ENCODE measurements at places on chromosomes 1 and 21.

DNA sequence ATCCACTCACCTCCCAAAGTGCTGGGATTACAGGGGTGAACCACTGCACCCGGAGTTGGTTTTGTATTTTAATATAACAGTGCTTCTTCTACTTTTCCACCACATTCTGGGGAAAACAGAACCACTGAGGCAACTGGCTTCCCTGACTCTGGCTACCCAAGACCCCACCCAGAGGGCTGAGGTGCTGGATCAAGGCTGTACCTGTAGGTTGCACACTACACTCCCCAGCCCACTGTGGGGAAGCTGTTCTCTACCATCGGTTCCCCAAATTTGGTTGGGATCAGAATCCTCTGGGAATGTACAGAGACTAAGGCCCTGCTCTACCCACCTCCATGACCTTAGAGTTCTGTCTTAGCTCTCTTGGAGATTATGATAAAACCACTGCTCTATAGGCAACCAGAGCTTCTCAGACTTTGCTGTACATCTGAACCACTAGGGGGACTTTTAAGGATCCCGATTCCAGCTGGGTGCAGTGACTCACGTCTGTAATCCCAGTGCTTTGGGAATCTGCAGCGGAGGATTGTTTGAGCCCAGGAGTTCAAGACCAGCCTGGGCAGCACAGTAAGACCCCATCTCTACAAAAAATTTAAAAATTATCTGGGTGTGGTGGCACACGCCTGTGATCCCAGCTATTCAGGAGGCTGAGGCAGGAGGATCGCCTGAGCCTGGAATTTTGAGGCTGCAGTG, 51.6 kb downstream of the GNG4 start:
- peak; percentile 15 for DNase-seq

DNA sequence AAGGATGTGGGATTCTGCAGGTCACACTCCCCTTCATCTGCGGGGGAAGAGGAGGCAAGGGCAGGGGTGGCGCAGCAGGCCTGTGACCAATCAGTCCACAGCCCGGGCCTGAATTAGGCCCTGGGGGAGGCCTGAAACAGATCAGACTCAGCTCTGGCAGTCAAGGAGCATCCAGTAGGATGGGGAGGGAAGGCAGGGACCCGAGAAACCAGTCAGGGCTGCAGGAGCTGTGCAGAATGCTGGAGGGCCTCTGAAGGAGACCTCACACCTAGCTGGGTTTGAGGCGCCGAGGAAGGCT, 12.7 kb downstream of the TNNT2 start:
- no peak for DNase-seq

DNA sequence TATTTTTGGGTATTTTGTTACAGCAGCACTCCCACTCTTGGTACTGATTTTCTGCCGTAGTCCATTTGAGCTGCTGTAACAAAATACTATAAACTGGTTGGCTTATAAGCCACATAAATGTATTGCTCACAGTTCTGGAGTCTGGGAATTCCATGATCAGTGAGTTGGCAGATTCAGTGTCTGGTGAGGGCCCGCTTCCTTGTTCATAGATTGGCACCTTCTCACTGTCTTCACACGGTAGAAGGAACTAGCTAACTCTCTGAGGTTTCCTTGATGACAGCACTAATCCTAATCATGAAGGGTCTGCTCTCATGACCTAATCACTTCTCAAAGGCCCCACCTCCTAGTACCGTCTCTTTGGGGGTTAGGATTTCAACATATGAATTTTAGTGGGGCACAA, 85.2 kb downstream of the HHAT start:
- no peak for DNase-seq

DNA sequence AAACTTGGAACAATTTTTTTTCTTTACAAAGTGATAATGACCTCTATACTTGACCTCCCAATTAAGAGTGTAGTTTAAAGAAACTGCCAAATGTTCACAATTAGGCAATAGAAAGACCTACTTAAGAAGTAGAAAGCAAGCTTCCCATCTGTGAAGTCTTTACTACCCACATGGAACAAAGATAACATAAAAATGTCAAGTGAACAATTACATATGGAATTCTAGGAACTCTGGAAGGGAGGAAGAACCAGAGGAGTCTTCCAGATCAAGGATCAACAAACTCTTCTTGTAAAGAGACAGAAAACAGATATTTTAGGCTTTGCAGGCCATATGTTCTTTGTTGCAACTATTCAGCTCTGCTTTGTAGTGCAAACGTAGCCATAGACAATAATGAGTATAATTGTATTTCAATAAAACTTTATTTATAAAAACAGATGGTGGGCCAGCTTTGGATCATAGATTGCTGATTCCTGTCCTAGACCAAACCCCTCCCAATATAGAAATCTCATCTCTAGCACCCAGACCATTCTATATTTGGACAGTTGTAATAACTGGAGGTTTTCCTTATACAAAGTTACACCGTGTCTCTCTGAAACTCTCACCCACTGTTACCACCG, 68.4 kb upstream of the MAGI3 start:
- no peak for DNase-seq

DNA sequence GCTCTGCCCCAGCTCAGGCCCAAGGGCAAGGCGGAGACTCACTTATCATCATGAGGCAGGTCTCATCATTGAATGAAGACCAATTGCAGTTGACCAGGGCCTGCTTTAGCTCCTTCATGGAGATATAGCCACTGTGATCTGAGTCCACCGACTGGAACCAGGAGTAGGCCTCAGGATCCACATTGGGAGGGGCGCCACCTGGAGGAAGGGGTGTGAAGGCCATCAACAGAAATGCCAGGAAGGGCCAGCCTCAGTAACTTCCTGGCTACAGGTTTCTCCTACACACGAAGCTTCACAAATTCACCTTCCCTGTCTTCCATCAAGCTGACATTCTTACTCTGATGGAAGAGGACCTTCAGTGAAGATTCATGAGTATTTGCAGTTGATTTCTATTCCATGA, 11.6 kb downstream of the PEF1 start:
- DNase-seq = no peak

GRCh38 chr21:39837861-39838359, 29.3 kb upstream of the PCP4 start:
- no peak for DNase-seq

DNA sequence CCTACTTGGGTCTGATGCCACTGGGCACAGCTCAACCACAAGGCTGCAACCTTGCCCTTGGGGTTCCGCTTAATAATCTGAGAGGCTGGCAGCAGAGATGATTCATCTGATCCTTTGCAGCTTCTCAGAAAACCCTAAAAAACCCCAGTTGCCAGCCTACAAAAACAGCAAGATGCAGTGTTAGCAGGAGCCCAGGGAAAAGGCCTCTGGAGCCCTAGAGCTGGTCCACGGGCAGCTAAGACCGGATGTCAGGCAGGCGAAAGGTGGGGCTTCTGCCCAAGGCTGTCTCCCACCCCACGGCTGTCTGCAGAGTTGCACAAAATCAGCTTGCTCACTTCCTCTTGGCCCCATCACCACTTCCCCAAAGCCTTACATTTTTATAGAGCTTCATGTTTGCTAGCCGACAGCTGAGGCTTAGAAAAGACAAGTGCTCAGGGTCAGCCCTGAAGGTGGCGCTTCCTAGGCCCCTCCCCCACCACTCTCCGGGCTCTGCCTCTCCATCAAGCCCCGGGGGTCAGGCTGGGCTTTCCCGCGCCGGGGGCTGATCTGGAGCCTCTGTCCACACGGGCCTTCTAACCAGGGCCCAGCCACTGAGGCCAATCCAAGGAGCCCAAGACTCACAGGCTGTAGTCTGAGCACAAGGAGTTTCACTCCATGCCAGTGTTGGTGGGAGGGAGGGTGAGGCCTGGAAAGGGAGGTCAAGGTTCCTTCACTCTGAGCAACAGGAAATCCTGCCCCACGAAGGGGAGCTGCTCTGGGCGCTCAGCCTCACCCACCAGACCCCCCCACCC, 4.2 kb upstream of the ADORA3 start:
- no peak for DNase-seq

GRCh38 chr1:207286786-207287468, 34.6 kb upstream of the CD55 start:
- DNase-seq = no peak

DNA sequence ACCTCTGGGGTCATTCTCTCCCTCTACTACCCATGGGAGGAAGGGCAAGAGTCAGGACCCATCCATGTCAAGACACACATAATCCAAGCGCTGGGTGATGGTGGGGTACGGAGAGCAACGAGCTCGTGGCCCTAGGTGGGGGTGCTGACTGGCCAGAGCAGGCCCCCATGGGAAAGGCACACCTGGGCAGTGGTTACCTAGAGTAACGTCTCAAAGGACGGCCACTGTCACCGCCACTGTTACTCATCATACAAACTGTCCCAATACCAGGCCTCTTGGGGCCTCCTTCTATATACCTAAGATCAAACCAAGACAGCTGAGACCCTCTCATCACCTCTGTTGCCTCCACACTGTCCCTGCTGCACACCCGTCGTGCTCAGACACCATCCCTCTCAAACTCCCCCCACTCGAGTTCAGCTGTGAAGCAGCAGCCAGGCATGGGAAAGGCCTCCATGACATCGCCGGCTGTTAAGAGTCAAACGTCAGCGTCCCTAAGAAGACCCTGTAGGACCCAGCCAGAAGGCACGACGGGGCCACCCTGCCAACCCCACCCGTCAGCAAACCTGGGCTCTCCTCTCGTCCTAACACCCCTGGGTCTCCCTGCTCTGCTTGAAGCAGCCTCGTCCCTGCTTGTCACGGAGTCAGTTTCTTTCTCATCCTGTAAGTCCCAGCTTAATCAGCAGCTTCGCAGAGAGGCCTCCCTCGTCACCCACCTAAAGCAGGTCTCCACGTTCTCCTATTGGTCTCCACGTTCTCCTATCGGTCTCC, 15.3 kb downstream of the NPHP4 start:
- no peak for DNase-seq

DNA sequence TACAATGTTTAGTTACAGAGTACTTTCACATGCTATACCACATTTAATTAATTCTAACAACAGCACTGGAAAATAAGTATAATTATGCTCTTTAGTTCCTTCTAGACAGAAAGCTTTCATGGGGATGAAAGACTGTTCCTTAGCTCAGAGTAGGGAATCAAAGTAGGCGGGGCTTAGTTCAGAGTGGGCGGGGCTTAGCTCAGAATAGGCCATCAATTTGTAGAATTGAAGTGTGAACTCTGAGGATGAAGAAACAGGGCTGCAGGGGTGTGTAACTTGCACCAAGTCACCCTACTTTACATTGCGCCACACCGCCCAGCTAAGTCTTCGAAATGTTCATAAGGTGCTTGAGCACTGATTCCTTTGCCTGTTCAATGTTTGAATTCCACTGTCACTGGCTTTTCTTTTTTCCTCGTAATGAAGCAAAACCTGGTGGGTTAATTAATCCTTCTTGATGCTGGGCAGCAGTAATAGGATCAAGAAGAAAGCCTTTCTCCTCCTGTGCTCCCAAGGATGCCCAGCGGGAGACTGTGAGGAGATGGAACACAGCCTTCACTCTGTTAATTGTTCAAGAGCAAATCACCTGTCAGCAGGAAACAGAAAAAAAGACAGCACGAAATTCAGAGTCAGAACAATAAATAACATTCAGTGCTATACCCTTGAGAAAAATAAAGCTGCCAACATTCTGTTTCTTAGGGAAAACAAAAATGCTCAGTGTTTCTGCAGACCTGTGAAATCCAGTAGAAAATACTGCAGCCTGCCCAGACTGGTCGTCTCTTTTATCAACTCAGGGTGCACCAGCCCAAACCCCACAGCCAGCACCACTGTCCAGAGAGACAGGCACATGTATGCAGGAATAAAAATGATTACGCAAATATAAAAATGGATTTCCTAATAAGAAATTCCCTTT, 66.5 kb upstream of the CAMK1G start:
- no peak for DNase-seq

DNA sequence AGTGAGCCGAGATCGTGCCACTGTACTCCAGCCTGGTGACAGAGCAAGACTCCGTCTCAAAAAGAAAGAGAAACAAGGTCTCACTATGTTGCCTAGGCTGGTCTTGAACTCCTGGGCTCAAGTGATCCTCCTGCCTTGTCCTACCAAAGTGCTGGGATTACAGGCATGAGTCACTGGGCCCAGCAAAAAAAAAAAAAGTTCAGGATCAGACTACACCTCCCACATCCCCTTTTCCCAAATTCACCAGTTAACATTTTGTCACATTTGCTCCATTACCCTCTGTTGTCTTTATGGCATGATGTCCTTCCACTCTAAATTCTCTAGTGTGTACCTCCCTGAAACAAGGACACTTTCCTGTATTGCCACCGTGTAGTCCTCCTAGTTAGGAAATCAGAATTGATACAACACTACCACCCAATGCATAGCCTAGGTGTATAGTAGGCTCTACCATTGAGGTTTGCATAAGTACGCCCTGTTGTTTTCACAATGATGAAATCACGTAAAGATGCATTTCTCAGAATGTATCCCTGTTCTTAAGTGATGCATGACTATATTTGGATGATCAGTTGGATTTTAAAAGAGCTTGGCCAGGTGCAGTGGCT, 10.7 kb downstream of the SPEN start:
- DNase-seq = no peak

DNA sequence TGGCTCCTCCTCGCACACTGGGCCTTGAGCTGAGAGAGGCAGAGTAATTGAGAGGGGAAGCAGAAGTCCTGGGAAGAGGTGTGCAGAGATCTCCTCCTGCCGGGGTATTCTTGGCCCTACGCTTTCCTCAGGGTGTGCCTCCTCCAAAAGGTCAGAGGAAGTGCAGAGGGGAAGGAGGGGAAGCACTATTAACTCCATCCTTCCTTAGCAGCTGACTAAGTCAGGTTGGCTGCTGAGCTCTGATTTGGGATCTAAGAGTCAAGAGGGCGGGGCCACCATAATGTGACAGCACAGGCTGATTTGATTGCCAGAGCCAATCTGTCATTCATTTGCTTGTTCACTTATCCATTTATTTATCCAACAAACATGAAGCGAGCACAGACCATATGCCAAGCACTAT, 12.3 kb downstream of the ATP2B4 start:
- no peak for DNase-seq

- DNase-seq = no peak
Observed at GRCh38 chr1:113036639-113037321, 36.2 kb upstream of the LRIG2 start.

- DNase-seq = no peak
Observed at GRCh38 chr1:47380699-47381098, 35.4 kb upstream of the FOXE3 start.

DNA sequence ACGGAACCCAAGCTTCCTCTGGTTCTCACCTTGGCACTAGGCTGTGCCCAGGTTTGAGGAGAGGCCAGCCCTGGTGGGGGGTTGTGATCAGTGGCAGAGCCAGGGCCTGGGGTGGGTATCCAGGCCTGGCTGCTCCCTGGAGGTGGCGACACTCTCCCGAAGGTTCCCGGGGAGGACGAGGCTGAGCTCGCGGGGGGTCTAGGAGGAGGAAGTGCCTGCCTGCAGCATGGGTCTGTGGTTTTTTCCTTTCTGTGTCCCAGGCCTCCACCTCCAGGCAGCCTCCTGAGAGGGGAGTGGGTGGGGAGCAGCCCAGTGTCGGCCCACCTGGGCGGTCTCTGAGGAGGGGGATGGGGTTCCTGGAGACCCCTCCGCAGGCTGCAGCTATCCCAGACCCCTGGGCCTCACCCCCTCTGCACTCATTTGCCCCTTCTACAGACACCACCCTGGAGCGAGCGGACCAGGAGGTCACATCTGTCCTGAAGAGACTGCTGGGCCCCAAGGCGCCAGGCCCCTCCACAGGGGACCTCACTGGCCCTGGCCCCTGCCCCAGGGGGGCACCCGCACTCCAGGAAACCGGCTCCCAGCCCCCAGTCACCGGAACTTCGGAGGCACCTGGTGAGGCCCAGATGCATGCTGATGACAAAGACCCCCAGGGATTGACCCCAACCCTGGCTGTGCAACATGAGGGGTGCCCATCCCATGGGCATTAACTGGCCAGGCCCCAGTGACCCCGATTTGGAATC, 44.3 kb downstream of the TRIM11 start:
- no peak for DNase-seq

GRCh38 chr21:34630536-34631143, 15.7 kb upstream of the RCAN1 start:
- peak; percentile 32 for DNase-seq

- no peak for DNase-seq
Observed at GRCh38 chr1:101199637-101199982, 37.2 kb upstream of the S1PR1 start.

All from astrocyte of the cerebellum (primary cell).